ENCODE measurements at places on chromosomes 11 and 22. TPM values are rescaled to one million over a fixed set of nuclear protein-coding genes. Genes with fewer than 3 reads are reported as not detected.

Gene ZNF195
- 33.2 TPM for total RNA-seq

Gene PHF5A
- total RNA-seq = 35.8 TPM

GRCh38 chr22:17770180-17771077, 3.8 kb downstream of the BID start:
- DNase-seq = no peak

GRCh38 chr22:24421428-24421931, 5.9 kb upstream of the ADORA2A start:
- no peak for DNase-seq

Gene SHISAL1
- 7.8 TPM for total RNA-seq

GRCh38 chr11:6388748-6389147, 1.5 kb upstream of the SMPD1 start:
- no peak for DNase-seq

- no peak for DNase-seq
Measured at GRCh38 chr11:111107501-111107900, 138.0 kb upstream of the POU2AF2 start.

GRCh38 chr22:44535362-44536095, 37.5 kb upstream of the RTL6 start:
- DNase-seq = no peak

DNA sequence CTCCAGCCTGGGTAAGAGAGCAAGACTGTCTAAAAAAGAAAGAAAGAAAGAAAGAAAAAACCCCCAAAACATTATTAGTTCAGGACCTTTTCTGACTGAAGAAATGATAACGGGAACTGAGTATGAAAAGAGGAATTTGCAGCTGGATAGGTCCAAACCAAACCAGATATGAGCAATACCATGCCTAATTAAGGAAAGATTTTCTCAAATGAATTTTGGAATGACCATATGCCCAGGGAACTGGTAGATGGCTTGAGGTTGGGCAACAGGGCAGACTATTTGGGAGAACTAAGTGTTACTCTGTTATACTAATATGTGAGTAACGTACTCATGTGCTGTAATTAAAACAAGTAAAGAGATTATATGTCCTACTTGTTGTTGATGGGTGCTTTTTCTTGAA, 186.1 kb downstream of the TMEM135 start:
- no peak for DNase-seq

Gene NECTIN1
- total RNA-seq = 28.2 TPM
